Smooth muscle cell of trachea (primary cell): ENCODE measurements at places on chromosomes 16 and 17. TPM values are rescaled to one million over a fixed set of nuclear protein-coding genes. Genes with fewer than 3 reads are reported as not detected.

The PYY gene
- total RNA-seq = not detected in 2 replicates

The EFNB3 gene
- 0.83 and 1.0 TPM in 2 replicates for total RNA-seq

The CACNG1 gene
- not detected in 2 replicates for total RNA-seq

The CDH8 gene
- not detected in 2 replicates for total RNA-seq

The TBC1D28 gene
- total RNA-seq = not detected in 2 replicates

The SEBOX gene
- not detected in 2 replicates for total RNA-seq

The MPO gene
- total RNA-seq = 0.15 and 0.17 TPM in 2 replicates

The RNF112 gene
- 1.7 and 2.3 TPM in 2 replicates for total RNA-seq

The CRYBA1 gene
- total RNA-seq = 0.15 and 0.33 TPM in 2 replicates

The ST6GALNAC1 gene
- not detected in 2 replicates for total RNA-seq

The CACNA1G gene
- 0.87 and 1.7 TPM in 2 replicates for total RNA-seq

The YBX2 gene
- 0.17 and 0.29 TPM in 2 replicates for total RNA-seq

The AGRP gene
- not detected in 2 replicates for total RNA-seq

The C16orf96 gene
- 0.17 TPM in 1 of 2 replicates, not detected in the other for total RNA-seq

The PRSS33 gene
- total RNA-seq = not detected in 2 replicates

The SEZ6 gene
- not detected in 2 replicates for total RNA-seq

The C17orf50 gene
- not detected in 2 replicates for total RNA-seq

The GSDMA gene
- total RNA-seq = not detected in 2 replicates

The ATXN2L gene
- total RNA-seq = 48.0 and 50.9 TPM in 2 replicates

The DOC2A gene
- total RNA-seq = 1.2 TPM in 1 of 2 replicates, not detected in the other

The CDH11 gene
- total RNA-seq = 176 and 228 TPM in 2 replicates

The GNG13 gene
- total RNA-seq = not detected in 2 replicates

The KIAA0753 gene
- 10.5 and 18.9 TPM in 2 replicates for total RNA-seq

The GPR139 gene
- not detected in 2 replicates for total RNA-seq

The MATCAP1 gene
- 20.8 and 24.9 TPM in 2 replicates for total RNA-seq

The KRT40 gene
- not detected in 2 replicates for total RNA-seq

The HSD17B2 gene
- 0.17 TPM in 1 of 2 replicates, not detected in the other for total RNA-seq

The DHODH gene
- total RNA-seq = 3.0 and 3.8 TPM in 2 replicates

The CTDNEP1 gene
- 35.2 and 41.6 TPM in 2 replicates for total RNA-seq

The TIMM22 gene
- total RNA-seq = 15.2 and 18.9 TPM in 2 replicates

The SBK1 gene
- total RNA-seq = under 0.01 TPM in 1 of 2 replicates, not detected in the other

The B9D1 gene
- total RNA-seq = 28.5 and 34.2 TPM in 2 replicates

The TBC1D3E gene
- total RNA-seq = not detected in 2 replicates

The CES5A gene
- not detected in 2 replicates for total RNA-seq

The SCIMP gene
- total RNA-seq = not detected in 2 replicates

The HOXB8 gene
- not detected in 2 replicates for total RNA-seq

The PLXDC1 gene
- total RNA-seq = 11.8 and 18.5 TPM in 2 replicates

The KRTAP3-2 gene
- total RNA-seq = not detected in 2 replicates

The DBF4B gene
- total RNA-seq = 1.8 and 8.6 TPM in 2 replicates

The CD2BP2 gene
- total RNA-seq = 39.0 and 42.6 TPM in 2 replicates

The HOXB6 gene
- 0.73 and 0.83 TPM in 2 replicates for total RNA-seq

The DNASE1L2 gene
- 0.15 and 1.5 TPM in 2 replicates for total RNA-seq
